ENCODE measurements at places on chromosomes 7 and 10.

- no peak for DNase-seq
Measured at GRCh38 chr10:104433669-104434068, 80.0 kb downstream of the CFAP58 start.

- no peak for DNase-seq
Measured at GRCh38 chr10:69897432-69897831, 95.7 kb downstream of the COL13A1 start.

GRCh38 chr7:94418851-94419250 lies 24.2 kb downstream of the COL1A2 start:
- no peak for DNase-seq

DNA sequence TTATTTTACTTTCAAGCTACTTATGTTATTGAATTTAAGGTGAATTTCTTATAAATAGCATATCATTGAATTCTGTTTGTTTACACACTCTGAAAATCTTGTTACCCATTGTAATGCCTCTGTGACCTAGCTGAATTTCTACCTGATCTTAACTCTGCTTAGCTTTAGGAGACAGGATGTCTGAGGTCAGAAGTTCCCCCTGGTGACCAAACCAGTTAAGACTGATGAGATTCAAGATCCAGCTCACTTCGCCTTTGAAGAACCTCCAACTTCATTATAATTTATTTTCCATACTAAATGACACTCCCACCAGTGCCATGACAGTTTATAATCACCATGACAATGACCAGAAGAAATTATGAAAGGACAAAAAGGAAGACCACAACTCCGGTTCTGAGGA lies 213.4 kb upstream of the CDC14C start:
- no peak for DNase-seq

GRCh38 chr10:46296641-46297141 lies 9.9 kb downstream of the ANTXRL start:
- DNase-seq = no peak
